ENCODE measurements at places on chromosomes 5 and 9. TPM values are rescaled to one million over a fixed set of nuclear protein-coding genes. Genes with fewer than 3 reads are reported as not detected.

GRCh38 chr5:123089914-123090660 lies 1.0 kb downstream of the PRDM6 start:
- H3K4me3 ChIP-seq: no peak overlapping the region
- peaks cover 12% of the 10 kb centered on the region for H3K36me3 ChIP-seq
- H3K27ac ChIP-seq: no peak overlapping the region
- peaks cover 45% of the 10 kb centered on the region for H3K4me1 ChIP-seq
- H3K27me3 ChIP-seq: peaks cover 40% of the 10 kb centered on the region
- peak; percentile 57 for DNase-seq

PIP5KL1 gene
- 2.4 TPM for total RNA-seq

- no peaks in the 10 kb centered on the region for H3K27me3 ChIP-seq
- no peak overlapping the region for H3K4me3 ChIP-seq
- no peaks in the 10 kb centered on the region for H3K36me3 ChIP-seq
- H3K27ac ChIP-seq: no peak overlapping the region
These were observed 16.0 kb downstream of the ABLIM3 start for GRCh38 chr5:149157330-149157729.

- no peak for DNase-seq
- H3K4me1 ChIP-seq: peaks cover 4% of the 10 kb centered on the region
- H3K4me3 ChIP-seq: no peak overlapping the region
- no peaks in the 10 kb centered on the region for H3K36me3 ChIP-seq
These were observed 333.5 kb downstream of the CHSY3 start for GRCh38 chr5:130237721-130238120.

DNA sequence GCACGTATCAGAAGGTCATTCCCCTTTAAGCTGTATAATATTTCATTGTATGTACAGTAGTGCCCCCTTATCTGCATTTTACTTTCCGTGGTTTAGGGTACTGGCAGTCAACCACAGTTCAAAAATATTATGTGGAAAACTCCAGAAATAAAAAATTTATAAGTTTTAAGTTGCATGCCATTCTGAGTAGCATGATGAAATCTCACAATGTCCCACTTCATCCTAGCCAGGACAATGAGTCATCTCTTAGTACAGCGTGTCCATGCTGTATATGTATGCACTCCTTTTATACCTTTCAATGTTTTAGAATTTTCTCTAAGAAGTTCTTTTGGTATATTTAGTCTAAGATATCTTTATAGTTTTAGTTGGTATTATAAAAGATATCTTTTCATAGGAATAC lies 115.0 kb upstream of the HAND1 start:
- no peak overlapping the region for H3K27ac ChIP-seq
- H3K27me3 ChIP-seq: peaks cover 2% of the 10 kb centered on the region
- no peaks in the 10 kb centered on the region for H3K36me3 ChIP-seq
- no peak for DNase-seq

- no peaks in the 10 kb centered on the region for H3K27me3 ChIP-seq
- no peak for DNase-seq
- H3K4me3 ChIP-seq: no peak overlapping the region
- no peaks in the 10 kb centered on the region for H3K36me3 ChIP-seq
These were observed 187.5 kb upstream of the NR4A3 start for GRCh38 chr9:99634186-99634585.

DNA sequence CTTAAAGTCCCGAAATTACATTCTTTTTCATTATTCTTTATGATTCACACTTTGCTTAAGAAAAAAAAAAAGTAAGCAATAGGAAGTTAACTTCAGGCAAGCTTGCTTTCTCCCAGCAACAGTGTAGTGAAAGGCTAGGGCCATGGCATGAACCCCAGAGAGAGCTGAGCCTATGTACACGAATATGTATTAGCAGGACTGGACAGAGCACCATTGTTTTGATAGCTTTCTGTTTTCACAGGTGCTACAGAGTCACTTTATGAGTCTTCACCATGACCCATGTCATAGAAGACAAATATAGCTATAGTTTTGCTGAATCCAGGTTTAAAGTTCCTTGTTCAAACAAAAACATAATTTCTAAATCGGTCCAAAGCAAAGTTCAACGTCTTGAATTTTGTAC lies 199.2 kb downstream of the ADAMTSL1 start:
- H3K36me3 ChIP-seq: no peaks in the 10 kb centered on the region
- H3K27ac ChIP-seq: no peak overlapping the region
- DNase-seq: no peak
- H3K4me3 ChIP-seq: no peak overlapping the region
- H3K4me1 ChIP-seq: no peaks in the 10 kb centered on the region
- H3K27me3 ChIP-seq: no peaks in the 10 kb centered on the region

DNA sequence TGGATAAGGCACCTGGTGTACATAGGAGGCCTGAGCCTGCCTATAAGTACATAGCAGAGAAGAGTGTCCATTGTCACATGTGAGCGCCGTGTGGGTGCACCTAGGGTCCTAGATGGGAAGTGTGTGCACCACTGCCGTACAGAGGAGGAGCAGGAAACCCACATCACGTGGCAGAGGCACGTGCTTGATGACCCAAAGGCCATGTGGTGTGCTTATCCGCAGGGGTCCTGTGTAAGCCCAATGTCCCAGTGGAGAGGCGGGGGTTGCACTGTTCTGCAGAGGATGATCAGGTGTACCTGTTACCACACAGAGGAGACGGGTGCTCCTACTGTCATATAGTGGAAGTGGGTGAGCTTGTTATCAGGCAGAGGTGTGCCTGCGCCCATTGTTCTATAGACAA lies 354.1 kb upstream of the IRX2 start:
- peaks cover 6% of the 10 kb centered on the region for H3K4me1 ChIP-seq
- no peak for DNase-seq
- no peaks in the 10 kb centered on the region for H3K36me3 ChIP-seq
- H3K4me3 ChIP-seq: no peak overlapping the region

SCGB3A1 gene
- total RNA-seq: 5.4 TPM

DNA sequence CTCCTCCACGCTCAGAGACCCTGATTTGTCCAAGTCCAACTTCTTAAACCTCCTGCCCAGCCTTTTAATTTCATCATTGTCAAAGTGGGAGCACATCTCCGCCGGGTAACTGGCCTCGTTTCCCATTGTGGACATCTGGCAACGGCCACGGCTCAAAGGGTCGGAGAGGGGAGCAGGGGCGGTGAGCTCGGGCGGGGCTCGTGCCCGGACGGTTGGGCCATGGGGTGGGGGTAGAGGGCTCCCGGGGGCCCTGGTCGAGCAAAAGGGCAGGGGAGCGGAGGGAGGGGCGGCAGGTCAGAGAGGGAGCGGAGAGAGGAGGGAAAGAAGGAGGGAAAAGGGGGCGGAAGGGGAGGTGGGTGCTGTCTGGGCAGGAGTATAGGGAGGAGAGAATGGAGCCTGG lies at the start of gene PPP3R2:
Gene PPP3R2, minus strand, starts transcription at position 174 of the 400 bp plus-strand sequence. Its CDS starts 48 bp downstream, at position 126.
- no peaks in the 10 kb centered on the region for H3K36me3 ChIP-seq
- no peaks in the 10 kb centered on the region for H3K4me1 ChIP-seq
- no peak within 1 kb of the TSS for H3K4me3 ChIP-seq
- H3K27me3 ChIP-seq: no peaks in the 10 kb centered on the region

All from endothelial cell (in vitro differentiated cells).